ENCODE measurements at places on chromosomes 2 and 18. TPM values are rescaled to one million over a fixed set of nuclear protein-coding genes. Genes with fewer than 3 reads are reported as not detected.

The CGREF1 gene
- 28.2 TPM for total RNA-seq

The MPP4 gene
- 1.3 TPM for total RNA-seq

The GMPPA gene
- 69.7 TPM for total RNA-seq

The UGT1A4 gene
- total RNA-seq: not detected

The CYP26B1 gene
- total RNA-seq: 11.3 TPM

The EGR4 gene
- total RNA-seq: not detected

The FAM110C gene
- total RNA-seq: not detected

The IL37 gene
- total RNA-seq: not detected

The PLCD4 gene
- total RNA-seq: 1.3 TPM

The RRM2 gene
- total RNA-seq: 15.0 TPM

The KCNS3 gene
- total RNA-seq: 7.6 TPM

The PRKAG3 gene
- not detected for total RNA-seq

The FSHR gene
- not detected for total RNA-seq

The GKN1 gene
- total RNA-seq: not detected

The CAPN14 gene
- total RNA-seq: 1.1 TPM

The FTCDNL1 gene
- not detected for total RNA-seq

The KRTCAP3 gene
- total RNA-seq: not detected

The CAPG gene
- total RNA-seq: 29.4 TPM

The REG1B gene
- not detected for total RNA-seq

The SLC5A7 gene
- not detected for total RNA-seq

The HOXD8 gene
- not detected for total RNA-seq

The TEKT4 gene
- total RNA-seq: not detected

The IL36RN gene
- not detected for total RNA-seq

The LONRF2 gene
- not detected for total RNA-seq

The DOK6 gene
- 3.1 TPM for total RNA-seq

The RNF144A gene
- 1.9 TPM for total RNA-seq

The CCL20 gene
- 0.65 TPM for total RNA-seq

The IL36A gene
- not detected for total RNA-seq

The SLC19A3 gene
- 2.2 TPM for total RNA-seq

The LRATD1 gene
- total RNA-seq: 0.49 TPM

All from cardiac atrium fibroblast (primary cell).